NCI-H1105 treated with DMSO at 0.1 percent for 48 hours (cell line): ENCODE measurements at places on chromosomes 2 and 18.

- DNase-seq, result no peak
These were observed 56.0 kb upstream of the RPL31 start for GRCh38 chr2:100945930-100946607.

- DNase-seq, result no peak
These were observed 66.9 kb downstream of the ACVR1 start for GRCh38 chr2:157809212-157809611.

- DNase-seq, result no peak
These were observed 134.8 kb downstream of the DDX1 start for GRCh38 chr2:15726321-15727057.

- DNase-seq, result no peak
These were observed 119.6 kb downstream of the DDX1 start for GRCh38 chr2:15711126-15711860.

GRCh38 chr2:202114291-202114690 lies 41.2 kb downstream of the KIAA2012 start:
- DNase-seq, result no peak

DNA sequence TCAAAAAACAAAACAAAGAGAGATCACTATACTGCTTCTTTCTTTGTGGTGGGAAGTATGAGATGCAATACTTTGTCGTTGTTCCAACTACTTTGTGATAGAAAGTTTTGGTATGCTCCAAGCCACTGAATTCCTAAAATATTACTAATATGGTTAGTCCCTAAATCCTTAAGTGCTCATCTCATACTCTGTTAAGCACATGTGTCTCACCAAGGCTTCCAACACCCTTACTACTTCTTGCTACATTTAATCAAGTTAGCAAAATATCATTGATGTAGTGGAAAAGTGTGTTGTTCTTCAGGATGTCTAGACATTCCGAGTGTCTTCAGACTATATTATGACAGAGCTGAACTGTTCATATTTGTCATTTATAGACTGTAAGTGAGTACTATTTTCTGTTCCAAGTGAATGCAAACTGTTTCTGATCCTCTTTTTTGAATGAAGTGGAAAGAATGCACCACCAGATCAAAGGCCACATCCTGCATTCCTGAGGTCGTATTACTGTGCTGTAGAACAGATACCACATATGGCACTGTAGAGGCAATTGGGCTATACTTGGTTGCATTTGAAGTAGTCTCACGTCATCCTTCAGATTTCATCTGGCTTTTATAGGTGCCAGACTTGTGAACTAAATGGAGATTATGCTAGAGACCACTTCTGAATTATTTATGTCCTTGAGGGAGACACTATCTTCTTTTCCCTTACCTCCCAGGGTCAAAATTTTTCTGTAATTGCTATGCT lies 298.4 kb upstream of the ZNF521 start:
- no peak for DNase-seq

DNA sequence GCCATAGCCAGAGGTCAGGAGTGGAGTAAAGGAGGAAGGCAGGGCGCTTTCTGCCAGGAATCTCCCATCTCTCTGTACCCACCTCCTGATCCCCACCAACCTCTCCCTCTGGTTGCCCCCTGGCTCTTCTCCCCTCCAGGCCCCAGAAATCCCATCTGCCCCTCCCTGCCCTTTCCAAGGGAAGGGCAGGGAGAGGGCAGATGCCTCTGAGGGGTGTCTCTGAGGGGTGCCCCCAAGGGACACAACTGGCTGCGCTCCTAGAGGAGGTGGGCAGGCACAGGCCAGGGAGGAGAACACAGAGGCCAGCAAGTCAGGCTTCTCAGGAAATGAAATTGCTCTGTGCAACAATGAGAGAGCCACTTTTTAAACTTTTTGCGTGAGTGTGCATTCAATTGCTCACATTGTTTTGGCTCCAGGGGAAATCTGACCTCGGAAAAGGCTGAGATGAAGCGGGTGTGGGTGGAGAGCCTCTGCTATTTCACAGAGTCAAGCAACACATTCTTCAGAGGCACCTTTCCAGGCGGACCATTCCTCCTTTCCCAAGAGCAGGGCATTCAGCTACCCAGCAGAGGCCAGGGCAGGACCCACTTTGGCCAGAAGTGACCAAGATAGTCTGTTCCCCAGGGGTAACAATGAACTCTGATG lies 125.5 kb downstream of the SMAD7 start:
- DNase-seq, result no peak

- no peak for DNase-seq
These were observed 385.2 kb downstream of the TNS1 start for GRCh38 chr2:217617616-217618022.

DNA sequence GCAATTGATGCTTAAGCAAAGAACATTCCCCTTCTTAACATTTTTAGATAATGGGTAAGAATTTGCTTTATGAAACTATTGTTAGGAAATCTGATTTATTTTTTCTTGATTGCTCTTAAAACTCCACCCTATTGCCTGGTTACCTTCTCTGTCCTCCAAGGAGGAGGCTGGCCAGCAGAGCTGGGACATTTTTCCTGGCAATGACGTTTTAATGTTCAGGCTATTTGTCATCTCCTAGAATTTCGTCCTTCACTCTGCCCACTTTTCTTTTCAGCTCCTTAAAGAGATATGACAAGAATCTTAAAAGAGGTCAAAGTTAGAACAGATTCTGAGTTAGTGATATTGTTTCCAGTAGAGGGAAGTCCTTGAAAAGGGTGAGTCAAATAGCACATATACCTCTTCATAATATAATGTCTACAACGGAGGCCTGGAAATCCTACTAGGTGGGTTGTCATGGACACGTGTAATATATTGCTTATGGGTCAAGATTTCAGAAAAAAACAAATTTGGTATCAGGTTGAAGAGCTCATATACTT lies 141.0 kb downstream of the CMPK2 start:
- no peak for DNase-seq

- no peak for DNase-seq
These were observed 200.8 kb downstream of the RAB3GAP1 start for GRCh38 chr2:135252805-135253458.

DNA sequence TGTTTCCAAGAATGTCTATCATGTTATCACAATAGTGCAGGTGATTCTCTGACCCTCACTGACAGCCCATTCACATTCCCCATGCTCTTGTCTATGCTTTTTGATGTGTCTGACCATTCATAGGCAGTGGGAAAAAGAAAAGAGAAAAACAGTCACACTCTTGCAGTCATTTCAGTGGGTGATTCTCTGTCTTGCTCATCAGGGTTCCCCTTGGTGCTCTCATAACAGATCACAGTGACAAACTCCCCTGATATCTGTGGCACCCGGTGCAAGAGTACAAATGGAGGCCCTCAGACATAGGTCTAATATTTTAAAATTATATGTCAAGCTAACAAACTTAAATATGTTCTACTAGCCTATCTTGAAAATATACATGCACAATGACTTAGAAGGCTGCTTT lies 72.7 kb upstream of the PPP1CB start:
- DNase-seq, result no peak

GRCh38 chr18:23037646-23038045 lies 97.6 kb upstream of the CABLES1 start:
- no peak for DNase-seq

GRCh38 chr2:19351899-19352697 lies 6.3 kb downstream of the OSR1 start:
- DNase-seq, result no peak

GRCh38 chr18:9825571-9826073 lies 60.2 kb upstream of the TXNDC2 start:
- no peak for DNase-seq

DNA sequence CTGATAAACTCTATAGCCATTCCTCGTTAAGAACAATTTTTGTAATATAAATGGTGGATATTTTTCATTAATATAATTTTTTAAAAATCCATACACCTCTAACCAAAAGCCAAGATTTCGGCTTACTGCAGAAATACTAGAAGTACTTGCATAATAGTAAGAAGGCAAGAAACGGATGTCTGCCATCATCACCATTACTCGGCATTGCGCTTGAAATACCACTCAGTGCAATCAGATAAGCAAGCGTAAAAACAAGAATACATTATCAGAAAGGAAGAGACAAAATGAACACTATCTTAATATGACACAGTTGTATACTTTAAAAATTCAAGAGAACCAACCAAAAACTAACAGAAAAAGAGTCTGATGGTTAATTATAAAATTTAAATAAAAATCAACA lies 15.2 kb upstream of the BOLA3 start:
- DNase-seq, result no peak

DNA sequence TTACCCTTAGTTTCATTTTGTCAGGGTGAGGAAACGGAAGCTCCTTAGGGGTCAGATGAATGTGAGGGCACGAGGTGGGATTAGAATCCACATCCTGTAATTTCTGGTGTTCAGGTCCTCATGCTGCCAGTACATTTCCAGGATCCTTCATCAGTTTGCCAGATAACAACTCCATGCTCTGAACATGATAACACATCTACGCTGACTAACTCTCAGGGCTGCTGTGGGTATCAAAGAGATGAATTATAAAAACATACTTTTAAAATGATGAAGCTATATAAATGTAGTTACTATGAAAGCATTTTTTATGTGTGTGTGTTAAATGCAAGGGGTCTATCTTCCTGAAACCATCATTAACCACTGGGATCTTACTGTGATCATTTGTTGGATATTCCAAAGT lies 325.9 kb downstream of the SLC8A1 start:
- no peak for DNase-seq

GRCh38 chr2:159922563-159922962 lies 124.6 kb upstream of the CD302 start:
- no peak for DNase-seq

DNA sequence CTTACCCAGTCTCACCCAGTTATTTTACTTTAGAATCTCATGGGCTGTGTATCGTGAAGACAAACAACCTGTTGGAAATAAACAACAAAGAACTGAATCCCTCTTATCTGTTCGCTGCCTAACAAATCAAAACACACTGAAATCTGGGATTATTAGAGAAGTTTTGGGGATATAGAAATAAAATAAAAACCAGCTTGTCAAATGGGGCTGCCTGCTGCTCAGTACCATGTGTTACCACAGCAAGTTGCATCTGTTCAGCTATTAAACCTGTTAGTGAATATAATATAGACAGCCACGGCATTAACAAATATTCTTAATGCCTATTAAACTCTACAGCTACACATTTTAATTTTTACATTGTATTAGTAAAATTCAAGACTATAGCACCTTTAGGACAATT lies 810.8 kb downstream of the NRXN1 start:
- no peak for DNase-seq

DNA sequence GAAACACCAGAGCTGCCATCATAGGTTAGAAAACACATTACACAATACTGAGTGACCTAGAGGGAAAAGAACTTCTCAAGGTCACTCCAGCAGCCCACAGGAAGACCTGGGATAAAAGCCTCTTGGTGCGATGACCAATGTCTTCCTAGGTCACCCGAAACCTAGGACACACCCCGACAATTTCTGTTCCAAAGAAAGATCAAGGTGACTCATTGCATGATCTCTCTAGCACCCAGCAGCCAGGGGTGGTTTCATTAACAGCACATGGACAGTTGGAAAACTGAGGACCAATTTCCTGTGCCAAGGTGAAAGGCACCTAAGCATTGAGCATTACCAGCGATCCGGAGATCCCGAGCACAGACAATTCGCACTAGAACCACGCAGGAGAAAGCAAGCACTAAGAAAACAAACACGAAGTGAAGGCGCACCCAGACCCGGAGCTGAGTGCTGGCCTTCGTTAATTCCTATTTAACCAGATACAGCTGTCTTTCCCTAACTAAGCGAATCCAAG lies 1.5 kb downstream of the CACNB4 start:
- no peak for DNase-seq

DNA sequence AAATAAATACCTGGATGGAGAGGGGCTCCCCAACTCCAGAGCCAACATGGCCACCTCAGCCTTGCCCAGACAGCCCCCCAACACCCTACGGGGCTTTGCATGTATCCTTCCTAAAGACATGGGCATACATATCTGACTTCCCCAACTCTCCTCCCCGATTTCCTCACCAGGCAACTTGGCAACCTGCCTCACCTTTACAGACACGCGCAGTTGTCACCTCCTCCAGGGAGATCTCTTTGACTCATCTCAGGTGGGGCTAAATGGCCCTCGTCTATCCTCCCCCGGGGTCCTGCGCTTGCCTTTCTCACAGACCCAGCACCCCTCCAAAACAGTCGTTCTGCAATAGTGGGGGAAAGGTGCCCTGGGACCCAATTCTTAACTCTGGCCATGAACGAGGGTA lies 10.6 kb upstream of the BIN1 start:
- DNase-seq, result no peak

- DNase-seq, result no peak
These were observed 1.8 kb downstream of the HNMT start for GRCh38 chr2:137966043-137966442.

DNA sequence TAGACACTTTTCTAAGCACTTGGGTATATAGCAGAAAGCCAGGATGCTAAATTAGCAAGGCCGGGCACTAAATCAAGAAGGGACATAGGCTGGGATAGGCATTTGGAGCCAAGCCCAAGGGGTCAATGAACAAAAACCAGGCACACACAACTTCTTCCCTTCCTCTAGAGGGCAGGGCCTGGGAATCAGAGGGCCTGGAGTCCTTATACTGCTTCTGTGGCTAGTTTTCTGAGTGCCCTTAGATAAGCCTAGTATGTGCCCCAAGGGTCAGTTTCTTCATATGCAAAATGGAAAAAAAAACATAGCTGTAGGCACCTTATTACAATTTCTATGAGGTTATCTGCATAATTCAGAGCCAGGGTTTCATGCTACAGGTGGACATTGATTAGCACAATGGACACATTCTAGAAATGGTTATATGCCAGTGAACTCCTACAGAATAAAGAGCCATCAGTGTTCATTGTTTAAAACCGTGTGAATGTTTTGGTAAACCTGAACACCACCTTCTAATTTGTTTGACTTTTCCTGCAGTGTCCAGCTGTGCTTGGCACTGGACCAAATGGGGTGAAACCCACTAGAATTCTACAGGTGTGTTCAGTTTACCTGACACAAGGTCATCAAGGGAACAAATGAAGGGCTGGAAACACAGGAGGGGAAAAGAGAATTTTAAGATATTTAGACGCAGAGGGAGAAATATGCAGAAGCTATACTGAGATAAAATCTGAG lies 49.6 kb downstream of the PAX8 start:
- no peak for DNase-seq

- no peak for DNase-seq
These were observed 76.0 kb upstream of the RGPD5 start for GRCh38 chr2:109718139-109718538.

DNA sequence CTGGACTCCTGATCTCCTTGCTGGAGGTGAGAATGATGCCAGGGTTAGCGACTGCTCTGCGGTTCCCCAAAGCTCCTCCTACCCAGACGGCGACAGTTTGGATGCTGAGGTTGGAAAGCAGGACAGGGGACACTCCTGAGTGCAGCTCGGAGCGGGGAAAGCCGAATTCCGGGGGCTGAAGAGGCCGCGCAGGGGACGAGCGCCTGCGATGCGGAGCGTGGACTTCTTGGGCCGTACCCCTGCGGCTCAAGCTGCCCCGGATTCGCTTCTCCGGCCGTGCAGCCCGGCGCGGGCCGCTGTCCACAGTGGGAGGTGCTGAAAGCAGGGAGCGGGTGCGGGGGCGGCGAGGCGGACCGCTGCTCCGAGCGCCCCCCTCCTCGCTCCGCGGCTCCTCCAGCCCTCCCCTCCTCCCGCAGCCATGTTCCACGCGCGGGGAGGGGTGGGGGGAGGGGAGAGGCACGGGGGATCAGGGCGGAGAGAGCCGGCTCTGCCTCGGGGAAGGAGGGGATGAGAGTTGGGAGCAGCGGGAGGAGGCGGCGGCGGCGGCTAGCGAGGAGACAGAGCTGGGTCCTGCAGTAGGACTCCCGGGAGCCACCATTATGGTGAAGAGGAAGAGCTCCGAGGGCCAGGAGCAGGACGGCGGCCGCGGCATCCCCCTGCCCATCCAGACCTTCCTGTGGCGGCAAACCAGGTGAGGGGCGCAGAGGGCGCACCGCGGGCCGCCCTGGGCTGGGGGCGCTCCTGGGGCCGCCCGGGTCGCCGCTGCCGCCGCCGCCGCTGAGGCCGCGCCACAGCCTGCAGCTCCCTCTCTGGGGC lies at the start of gene UNC80:
Gene UNC80 (plus strand): TSS at position 359 of the 816 bp plus-strand sequence. CDS start 241 bp downstream, at position 600.
- DNase-seq, result peak; percentile 58
